ENCODE measurements at places on chromosomes 4 and X.

DNA sequence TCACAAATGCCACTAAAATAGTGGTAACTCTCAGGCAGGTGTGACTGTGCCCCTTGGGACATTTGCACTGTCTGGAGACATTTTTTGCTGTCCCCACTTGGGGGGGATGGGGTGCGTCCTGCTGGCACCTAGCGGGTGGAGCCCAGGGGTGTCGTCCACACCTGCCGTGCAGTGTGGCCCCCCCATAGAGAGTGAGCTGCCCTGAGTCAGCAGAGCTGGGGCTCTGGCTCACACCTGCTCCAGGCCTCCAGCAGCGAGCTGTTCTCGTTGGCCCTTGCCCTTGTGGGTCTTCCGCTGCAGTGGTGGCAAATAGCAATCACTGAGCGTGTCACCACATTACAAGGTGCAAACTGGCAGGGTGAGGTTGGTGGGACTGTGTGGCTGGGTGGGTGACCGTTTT is 64.6 kb downstream of the CLDN34 start:
- DNase-seq, result no peak

DNA sequence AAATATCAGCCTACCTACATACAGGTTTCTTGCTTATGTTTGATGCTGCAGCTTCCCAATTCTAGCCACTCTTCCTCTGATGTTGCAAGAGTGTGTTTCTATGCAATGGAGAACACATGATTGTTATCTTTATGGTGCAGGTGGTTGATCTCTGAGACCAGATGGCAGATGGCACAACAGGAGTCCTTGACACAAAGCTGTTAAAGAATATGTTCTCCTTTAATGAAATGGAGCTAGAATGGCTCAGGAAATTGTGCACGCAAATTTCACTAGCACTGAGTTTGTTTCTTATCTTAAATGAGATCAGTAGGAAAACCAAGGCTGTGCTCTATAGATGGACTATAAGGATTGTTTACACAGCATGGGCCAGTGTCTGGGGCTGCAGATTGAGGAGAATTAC is 29.9 kb upstream of the TTC29 start:
- DNase-seq, result no peak

- DNase-seq, result no peak
Observed at GRCh38 chr4:2057382-2058065, 1.6 kb upstream of the NAT8L start.

DNA sequence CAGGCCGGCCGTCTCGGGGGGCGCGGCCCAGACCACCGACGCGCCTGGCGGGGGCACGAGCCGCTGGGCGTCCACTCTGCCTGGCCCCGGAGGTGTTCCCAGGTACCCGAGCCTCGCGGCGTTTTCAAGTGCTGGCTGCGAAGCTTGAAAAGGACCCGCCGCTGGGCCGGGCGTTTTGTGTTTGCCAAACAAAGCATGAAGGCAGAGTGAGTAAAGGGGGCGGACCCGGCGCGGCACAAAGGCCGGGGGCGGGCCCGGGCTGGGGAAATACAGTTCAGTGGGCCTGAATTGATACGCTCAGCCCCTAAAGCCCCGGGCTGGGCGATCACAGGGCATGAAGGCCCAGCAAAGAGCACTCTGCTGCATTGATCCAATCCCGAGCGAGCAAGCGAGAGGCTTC is 65.4 kb downstream of the SOX3 start:
- no peak for DNase-seq

GRCh38 chr4:75672461-75673026 is 667 bp downstream of the G3BP2 start:
- DNase-seq, result peak; percentile 82

DNA sequence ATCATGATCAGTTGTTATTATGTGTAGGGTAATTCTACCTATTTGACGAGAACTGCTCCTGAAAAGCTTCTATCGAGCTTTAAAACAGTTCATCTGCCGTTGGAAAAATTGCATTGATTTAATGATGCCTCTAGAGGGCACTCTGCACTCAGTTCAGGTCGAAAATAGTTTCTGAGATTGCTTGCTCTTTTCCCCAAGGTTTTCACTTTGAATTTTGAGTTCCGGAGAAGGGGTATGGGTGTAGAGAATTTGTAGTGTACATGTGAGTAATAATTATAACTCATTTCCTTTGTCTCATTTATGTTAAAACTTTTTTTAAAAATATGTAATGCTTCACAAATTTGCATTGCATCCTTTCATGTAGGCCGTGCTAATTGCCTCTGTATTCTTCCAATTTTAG is 28.4 kb upstream of the TNIP3 start:
- DNase-seq, result no peak

GRCh38 chr4:168868802-168869201 is 141.3 kb downstream of the CBR4 start:
- DNase-seq, result no peak

GRCh38 chr4:161419822-161420221 is 744.0 kb downstream of the FSTL5 start:
- no peak for DNase-seq
